Bronchial epithelial cell (primary cell): ENCODE measurements at places on chromosomes 4 and X. TPM values are rescaled to one million over a fixed set of nuclear protein-coding genes. Genes with fewer than 3 reads are reported as not detected.

DNA sequence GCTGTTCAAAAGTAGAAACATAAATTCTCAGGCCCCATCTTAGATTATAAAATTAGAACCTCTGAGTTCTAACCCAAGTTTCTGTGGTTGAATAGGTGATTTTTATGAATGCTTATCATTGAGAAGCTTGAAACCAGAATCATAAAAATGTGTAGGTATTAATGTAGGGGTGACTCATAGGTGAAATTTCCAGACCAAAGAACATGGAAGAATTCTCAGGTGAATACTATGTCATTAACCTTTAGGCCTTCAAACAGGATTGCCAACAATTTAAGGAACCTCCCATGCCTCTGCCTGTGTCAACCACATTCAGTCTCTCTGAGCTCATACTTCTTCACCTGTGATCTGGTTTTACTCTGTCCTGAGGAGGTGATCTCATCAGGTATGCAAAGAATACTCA is 177.8 kb downstream of the NPFFR2 start:
- peak; percentile 92 for DNase-seq

GRCh38 chrX:9133426-9133825 is 99.5 kb upstream of the FAM9B start:
- DNase-seq: peak; percentile 8

The IL2 gene
- not detected in 2 replicates for total RNA-seq

DNA sequence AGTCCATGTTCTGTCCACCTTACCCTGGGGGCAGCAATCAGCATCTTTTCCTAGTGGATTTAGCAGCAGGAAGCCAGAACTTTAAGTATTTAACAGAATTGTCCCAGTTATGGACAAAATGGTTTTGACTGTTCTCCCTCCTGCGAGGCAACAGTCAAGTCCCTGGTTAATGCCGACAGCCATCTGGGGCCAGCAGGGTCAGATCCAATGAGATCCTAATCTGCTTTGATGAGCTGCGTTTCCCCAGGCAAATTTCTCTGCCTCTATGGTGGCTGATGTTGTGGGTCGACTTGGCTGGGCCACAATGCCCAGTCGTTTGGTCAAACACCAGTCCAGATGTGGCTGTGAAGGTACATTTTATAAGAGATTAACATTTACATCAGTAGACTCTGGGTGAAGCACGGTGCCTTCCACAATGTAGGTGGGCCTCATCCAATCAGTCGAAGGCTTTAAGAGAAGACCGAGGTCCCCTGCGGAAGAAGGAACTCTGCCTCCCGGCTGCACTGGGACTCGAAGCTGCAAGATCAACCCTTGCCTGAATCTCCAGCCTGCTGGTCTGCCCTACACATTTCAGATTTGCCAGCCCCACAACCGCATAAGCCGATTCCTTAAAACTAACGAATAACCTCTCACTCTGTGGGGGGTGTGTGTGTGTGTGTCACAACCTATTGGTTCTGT is 89.0 kb upstream of the C4orf50 start:
- no peak for DNase-seq

DNA sequence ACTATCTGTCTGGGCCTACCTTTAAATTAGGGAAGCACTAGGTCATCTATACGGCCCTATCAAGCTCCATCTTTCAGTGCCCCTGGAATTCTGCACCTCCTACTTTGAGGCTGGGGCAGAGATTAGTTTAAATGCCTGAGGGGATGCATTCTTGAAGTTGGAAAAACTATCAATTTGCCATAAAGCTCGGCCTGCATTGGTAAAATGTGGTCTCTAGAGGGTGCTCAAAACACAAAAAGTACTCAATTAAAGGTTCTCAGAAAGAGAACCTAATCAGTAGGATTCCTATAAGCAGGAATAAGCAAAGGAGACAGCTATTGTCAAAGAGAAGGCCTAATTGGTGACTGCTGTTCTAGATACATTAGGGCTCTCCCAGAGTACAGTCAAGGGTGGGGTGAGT is 111.7 kb downstream of the AMER1 start:
- peak; percentile 21 for DNase-seq

- no peak for DNase-seq
Observed at GRCh38 chr4:139508581-139509237, 47.3 kb downstream of the SETD7 start.

GRCh38 chr4:46520361-46520760 is 130.4 kb upstream of the GABRA2 start:
- no peak for DNase-seq

The AMBN gene
- not detected in 2 replicates for total RNA-seq

GRCh38 chrX:13690836-13691235 is 1.9 kb downstream of the RAB9A start:
- DNase-seq: no peak

DNA sequence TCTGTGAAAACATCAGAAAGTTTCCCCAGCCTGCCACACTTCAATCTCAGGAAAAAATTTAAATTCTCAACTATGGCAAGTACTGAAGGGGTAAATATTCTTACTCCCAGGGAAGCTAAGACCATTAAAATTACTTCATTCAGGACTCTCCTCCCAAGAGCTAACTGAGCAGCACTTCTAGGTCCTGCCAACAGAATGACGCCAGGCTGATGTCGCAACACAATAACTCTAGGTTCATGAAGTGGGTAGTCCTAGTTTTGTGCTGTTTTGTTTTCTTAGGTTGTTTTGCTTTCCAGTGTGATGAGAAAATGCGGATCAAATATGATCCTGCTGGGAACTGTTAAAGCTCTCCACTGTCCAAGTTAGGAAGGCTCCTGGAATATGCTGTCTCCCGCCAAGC is 180.0 kb downstream of the NKX6-1 start:
- DNase-seq: peak; percentile 22

DNA sequence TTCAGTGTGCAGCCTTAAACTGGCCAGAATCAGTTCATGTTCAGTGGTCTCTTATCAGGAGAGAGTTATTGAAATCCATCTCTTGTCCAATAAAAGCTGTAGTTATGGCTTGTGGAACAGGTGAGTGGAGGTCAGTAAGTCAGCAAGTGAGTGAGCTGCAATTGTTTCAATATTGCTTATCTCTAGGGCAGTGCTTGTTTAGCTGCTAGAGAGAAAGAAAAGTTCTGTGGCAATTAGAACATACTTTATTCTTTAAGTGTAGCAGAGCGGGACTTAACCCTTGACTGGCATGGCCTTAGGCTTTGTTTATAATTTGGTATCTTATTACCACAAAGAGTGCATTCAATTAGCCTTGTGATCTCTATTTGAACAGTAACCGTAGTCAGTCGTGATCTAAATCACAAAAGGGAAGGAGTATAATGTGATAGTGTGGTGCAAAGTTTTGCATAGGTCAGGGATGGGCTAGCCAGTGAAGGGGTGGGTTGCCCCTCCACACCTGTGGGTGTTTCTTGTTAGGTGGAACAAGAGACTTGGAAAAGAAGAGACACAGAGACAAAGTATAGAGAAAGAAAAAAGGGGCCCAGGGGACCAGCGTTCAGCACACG is 6.9 kb upstream of the ETDC start:
- DNase-seq: no peak

DNA sequence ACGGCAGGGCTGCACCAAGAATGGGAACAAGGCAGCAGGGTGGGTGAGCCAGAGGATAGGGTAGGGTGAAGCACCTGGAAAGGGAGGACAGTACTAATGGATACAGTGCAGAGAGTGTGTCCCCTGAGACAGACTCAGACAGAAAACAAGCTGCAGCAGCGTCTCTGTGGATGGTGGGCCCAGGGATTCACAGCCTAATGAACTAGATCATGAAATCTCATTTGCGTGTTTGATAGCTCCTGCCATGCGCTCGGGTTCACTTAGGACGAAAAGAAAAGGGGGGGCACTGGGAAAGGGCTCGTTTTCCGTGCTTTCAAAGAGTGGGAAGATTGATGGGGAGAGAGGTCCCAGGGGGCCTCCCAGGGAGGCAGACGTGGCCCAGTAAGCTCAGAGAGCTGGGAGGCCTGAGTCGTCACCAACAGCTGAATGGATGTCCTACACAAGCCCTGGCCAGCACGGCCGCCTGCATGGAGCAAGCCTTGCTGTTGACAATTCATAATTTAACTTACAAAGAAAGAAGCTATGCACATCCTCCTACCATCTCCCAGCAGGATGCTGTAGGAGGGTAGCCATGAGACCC is 446.9 kb downstream of the BCOR start:
- no peak for DNase-seq

The ARR3 gene
- not detected in 2 replicates for total RNA-seq

The MAGEA9B gene
- not detected in 2 replicates for total RNA-seq

DNA sequence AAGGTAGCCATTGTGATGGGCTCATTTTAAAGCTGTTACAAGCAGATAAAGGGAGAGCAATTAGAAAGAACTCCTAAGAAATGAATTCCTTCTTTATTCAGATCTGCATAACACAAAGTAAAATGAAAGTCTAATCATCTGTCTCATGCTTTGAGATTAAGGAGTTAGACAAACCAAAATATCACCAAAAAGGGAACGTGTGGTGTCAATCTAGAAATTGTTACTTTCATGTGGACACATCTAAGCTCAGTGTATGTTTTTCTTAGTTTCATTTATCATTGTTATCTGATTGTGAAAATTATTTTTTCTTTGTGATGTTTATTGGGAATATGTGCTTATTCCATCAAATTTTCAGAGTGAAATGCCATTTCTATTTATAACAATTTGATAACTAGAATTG is 80.3 kb downstream of the BANK1 start:
- DNase-seq: no peak

The BGN gene
- 0.26 TPM in 1 of 2 replicates, not detected in the other for total RNA-seq

The IL1RAPL1 gene
- total RNA-seq: not detected in 2 replicates

- no peak for DNase-seq
Observed at GRCh38 chr4:138805736-138806135, 209.8 kb upstream of the NOCT start.

The ADAMTS3 gene
- total RNA-seq: 0.13 and 0.79 TPM in 2 replicates

The ALPK1 gene
- total RNA-seq: 13.7 and 52.4 TPM in 2 replicates

- no peak for DNase-seq
Observed at GRCh38 chrX:40272141-40272540, 174.4 kb upstream of the BCOR start.

- no peak for DNase-seq
Observed at GRCh38 chrX:133796282-133796681, 189.1 kb downstream of the GPC3 start.

DNA sequence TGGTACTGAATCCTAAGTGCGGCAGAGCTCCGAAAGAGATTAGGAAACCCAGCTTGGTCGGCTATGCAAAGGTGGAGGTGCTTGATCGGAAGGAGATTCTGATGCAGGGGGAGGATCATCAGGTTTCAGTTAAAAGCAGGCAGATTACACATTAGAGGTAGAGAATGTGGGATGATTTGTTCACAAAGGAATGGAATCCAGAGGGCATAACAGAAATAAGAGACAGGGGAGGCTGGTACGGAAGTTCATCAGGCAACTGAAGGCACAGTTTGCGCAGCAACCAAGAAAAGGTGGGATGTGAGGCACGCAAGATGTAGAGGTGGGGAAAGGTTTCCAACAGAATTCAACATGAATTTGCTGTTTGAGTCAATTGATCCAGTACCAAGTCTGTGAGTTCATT is 424 bp upstream of the ZNF330 start:
- no peak for DNase-seq

DNA sequence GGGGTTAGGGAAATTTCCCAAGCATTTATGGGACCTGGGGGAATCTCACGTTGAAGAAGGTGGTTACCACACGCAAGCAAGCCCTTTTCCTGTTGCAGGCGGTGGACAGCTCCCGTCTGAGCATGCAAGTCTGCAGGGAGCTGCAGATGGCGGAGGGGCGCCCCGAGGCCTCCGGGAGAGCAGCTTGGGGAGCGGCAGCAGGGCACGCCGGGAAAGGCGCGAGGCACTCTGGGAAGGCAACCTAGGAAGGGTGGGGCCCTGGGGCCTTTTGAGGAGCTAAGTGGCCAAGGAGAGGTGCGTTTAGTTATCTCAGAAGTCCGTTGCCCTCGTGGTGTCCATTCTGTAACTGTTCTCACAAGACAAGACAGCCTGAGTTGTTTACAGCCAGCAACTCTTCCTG is 57.0 kb upstream of the SLC25A4 start:
- no peak for DNase-seq

- no peak for DNase-seq
Observed at GRCh38 chrX:69070949-69071650, 94.2 kb downstream of the PJA1 start.

GRCh38 chrX:37787423-37787869 is 7.6 kb downstream of the CYBB start:
- DNase-seq: no peak

GRCh38 chrX:107683124-107683895 is 55.0 kb downstream of the PRPS1 start:
- no peak for DNase-seq
